ENCODE measurements at places on chromosomes 1 and 21. TPM values are rescaled to one million over a fixed set of nuclear protein-coding genes. Genes with fewer than 3 reads are reported as not detected.

GRCh38 chr1:235073968-235074522, 54.6 kb downstream of the TOMM20 start:
- no peaks in the 10 kb centered on the region for H3K36me3 ChIP-seq
- H3K4me3 ChIP-seq = no peak overlapping the region
- H3K27me3 ChIP-seq = no peaks in the 10 kb centered on the region
- DNase-seq = no peak

GRCh38 chr1:91669584-91670350, 169.1 kb downstream of the CDC7 start:
- no peaks in the 10 kb centered on the region for H3K27me3 ChIP-seq
- no peak overlapping the region for H3K27ac ChIP-seq
- H3K36me3 ChIP-seq = no peaks in the 10 kb centered on the region

- DNase-seq = no peak
- no peak overlapping the region for H3K27ac ChIP-seq
- H3K4me3 ChIP-seq = no peak overlapping the region
These were observed 60.7 kb downstream of the CASZ1 start for GRCh38 chr1:10735563-10736305.

GRCh38 chr1:209153411-209153810, 430.1 kb upstream of the CAMK1G start:
- DNase-seq = no peak
- H3K4me1 ChIP-seq = no peaks in the 10 kb centered on the region
- no peaks in the 10 kb centered on the region for H3K36me3 ChIP-seq
- H3K27ac ChIP-seq = no peak overlapping the region

The PRR9 gene
- not detected for total RNA-seq

All from tibial nerve (tissue), 4 donors.